ENCODE measurements at places on chromosomes 1 and 21.

DNA sequence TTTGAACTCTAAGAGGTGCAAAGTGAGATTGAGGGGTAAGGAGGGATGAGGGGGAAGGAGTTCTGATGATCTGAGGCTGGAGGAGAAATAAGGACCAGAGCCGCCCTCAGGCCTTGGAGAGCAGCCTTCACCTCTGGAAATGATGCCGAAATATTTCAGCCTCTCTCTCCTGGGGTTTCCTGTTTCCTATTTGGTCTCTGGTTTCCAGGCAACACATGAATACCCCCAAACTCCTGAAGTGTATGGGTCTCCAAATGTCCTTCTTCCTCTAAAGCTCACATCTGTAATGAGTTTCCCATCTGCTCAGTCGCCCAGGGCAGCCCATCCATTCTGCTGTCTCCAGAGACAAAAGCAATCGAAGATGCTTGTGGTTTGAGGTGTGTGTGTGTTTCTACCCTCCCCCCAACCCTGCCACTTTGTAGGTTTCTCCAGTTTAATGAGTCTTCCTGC is 52.0 kb upstream of the FAM20B start:
- no peak for DNase-seq

DNA sequence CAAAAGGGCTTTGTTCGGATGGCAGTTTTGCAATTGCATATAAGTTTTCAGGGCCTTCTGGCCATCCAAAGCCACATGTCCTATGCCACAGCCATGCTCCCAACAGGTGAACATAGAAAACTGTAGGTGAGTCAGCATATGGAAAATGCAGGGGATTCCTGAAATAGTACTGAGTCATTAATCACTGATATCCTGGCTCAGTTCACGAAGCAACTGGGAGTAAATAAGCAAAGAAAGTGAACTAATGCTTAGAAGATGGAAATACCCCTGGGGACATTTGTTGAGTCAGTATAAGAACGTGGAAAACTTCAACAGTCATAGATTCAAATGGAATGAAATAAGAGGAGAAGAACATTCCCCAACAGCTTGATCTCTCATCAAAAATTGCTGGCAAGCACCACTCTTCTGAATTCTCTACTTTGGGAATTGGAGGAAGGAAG is 148.9 kb upstream of the RUNX1 start:
- no peak for DNase-seq

DNA sequence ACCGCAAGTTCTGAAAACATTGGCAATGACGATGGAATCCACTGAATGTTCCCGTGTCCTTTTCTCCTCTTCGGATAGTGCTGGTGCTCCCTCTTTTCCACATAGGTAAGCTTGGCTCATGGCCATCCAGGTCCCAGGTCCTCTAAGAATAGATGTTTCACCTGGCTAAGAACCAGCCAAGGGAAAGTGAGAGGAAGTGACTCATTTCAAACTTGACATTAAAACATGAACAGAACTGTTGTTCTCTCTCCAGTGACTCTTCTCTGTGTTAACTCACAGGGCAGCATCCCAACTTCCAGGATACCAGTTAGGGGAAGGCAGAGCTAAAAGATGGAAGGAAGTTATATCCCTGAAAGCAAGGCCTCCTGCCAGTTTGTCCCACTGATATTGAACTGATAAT is 493.8 kb upstream of the CHRM3 start:
- DNase-seq: no peak

GRCh38 chr1:168391851-168392681 is 111.4 kb downstream of the TBX19 start:
- no peak for DNase-seq
